ENCODE measurements at places on chromosomes 1 and 21.
A peak's percentile ranks its signal among the peaks of the same experiment; 100 is the strongest.

GRCh38 chr21:38260426-38260825 is 3.6 kb downstream of the KCNJ15 start:
- DNase-seq: no peak

DNA sequence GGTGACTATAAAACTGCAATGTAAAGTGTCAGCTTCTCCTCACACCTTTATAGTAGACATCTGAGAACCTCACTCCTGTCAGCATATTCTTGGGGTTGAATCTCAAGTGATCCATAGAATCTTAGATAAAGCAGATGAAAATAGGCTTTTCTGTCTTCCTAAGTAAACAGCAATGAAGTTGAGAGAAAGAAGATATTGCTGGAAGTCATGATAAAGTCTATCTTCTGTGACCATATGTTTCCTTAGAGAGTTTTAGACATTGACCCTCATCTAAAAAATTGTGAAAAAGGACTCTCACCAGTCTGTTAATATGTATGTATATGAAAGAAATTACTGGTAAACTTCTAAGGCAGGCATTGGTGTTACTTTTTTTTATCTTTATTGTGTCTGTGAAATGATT is 66.8 kb downstream of the LIPI start:
- DNase-seq: no peak

- no peak for DNase-seq
Observed at GRCh38 chr1:77817368-77818209, 38.1 kb downstream of the MIGA1 start.

DNA sequence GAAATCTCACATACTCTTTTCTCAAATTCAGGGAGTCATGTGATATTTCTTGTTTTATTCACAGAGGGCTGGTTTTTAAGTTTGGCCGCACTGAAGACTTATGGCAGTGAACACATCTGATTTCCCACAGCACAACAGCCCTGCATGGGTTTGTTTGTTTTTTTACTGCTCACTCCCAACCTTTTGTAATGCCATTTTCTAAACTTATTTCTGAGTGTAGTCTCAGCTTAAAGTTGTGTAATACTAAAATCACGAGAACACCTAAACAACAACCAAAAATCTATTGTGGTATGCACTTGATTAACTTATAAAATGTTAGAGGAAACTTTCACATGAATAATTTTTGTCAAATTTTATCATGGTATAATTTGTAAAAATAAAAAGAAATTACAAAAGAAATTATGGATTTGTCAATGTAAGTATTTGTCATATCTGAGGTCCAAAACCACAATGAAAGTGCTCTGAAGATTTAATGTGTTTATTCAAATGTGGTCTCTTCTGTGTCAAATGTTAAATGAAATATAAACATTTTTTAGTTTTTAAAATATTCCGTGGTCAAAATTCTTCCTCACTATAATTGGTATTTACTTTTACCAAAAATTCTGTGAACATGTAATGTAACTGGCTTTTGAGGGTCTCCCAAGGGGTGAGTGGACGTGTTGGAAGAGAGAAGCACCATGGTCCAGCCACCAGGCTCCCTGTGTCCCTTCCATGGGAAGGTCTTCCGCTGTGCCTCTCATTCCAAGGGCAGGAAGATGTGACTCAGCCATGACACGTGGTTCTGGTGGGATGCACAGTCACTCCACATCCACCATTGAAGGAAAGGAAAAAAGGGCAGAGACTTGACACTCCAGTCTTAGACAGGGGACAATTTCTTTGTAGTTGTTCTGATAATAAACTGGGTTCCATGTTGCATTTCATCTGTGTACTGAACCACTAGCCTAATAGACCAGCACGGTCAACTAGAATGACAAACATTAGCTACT is 22.8 kb downstream of the TMEM50A start:
- no peak for DNase-seq

GRCh38 chr21:44370027-44370735 is 16.8 kb downstream of the TRPM2 start:
- DNase-seq: no peak

GRCh38 chr1:80171631-80172030 is 1165.1 kb upstream of the ADGRL4 start:
- no peak for DNase-seq

- no peak for DNase-seq
Observed at GRCh38 chr1:101394041-101394440, 157.2 kb downstream of the S1PR1 start.

DNA sequence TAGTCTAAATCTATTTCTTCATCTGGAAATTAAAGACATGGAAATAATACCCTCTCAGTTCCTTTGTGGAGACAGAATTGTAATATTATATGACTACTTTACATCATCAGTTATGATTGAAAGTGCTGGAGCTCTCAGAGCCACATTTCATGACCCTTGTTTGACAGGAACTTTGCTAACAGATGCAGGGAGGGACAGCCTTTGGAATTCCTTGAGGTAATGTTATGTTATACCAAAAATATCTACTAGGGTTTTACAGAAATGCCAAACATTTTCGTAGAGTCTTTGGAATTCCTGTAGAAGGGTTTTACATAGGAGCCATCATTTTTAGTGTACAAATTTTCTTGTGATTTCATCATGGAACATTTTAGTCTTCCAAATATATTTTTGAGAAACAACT is 57.4 kb upstream of the ADAMTS5 start:
- no peak for DNase-seq

DNA sequence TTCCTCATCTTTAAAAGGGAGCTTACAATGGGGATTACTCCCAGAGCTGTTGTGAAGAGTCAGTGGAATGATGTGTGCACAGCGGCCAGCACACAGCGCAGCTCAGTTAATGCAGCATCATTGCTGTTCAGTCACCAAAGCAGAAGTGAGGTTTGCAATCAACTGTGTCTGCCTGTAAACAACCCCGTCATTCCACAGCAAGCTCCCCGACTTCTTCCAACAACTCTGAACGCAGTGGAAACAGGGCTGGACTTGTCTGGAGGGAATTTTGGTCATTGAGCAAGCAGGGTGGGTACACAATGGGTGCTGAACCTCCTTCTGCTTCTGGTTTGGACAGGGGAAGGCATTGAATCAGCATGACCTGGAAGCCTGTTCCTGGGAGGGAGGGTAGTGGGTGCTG is 347.4 kb downstream of the PTPRU start:
- DNase-seq: no peak

GRCh38 chr1:160410406-160411005 is 10.1 kb downstream of the VANGL2 start:
- no peak for DNase-seq

- DNase-seq: peak; percentile 66
Observed at GRCh38 chr1:154328318-154329151, 3.2 kb downstream of the ATP8B2 start.

DNA sequence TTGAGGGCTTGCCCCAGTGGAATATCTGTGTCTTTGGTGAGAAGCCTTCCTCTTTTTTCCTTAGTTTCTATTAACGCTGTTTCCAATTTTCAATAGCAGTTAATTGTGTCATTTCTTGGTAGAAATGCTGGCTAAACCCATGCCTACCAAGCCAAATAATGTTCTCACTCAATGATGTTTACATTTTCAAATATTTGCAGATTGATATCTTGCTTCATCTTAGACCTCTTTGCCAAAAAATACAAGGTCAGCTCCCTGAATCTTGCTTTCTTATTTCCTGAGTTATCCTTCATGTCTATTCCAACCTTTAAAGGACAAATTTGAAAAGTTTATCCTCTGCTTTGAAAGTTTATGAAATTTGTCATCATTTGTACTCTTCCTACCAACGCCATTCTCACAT is 5.1 kb downstream of the KCNJ15 start:
- DNase-seq: no peak

- no peak for DNase-seq
Observed at GRCh38 chr1:7811476-7811875, 27.4 kb downstream of the PER3 start.

- no peak for DNase-seq
Observed at GRCh38 chr1:28056129-28056925, 32.1 kb downstream of the EYA3 start.

- DNase-seq: no peak
Observed at GRCh38 chr21:44958471-44959191, 18.8 kb downstream of the SLX9 start.

DNA sequence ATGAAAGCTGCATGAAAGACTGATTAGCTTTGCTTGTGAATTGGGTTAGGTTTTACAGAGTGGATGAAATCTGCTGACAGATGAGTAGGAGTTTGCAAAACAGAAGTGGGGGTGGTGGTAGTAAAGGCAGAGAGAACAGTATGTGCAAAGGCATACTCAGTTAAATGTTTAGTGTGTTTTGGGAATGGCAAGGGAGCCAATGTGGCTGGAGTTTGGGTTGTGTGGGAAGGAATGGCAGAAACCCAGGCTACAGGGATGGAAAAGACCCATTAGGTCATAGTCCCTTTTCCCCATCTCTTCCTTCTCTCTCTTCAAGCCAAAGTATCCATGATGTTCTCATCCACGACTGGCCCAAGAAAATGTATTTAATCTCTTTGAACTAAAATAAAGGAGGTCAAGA is 362.2 kb upstream of the LYPLAL1 start:
- DNase-seq: no peak

- no peak for DNase-seq
Observed at GRCh38 chr1:42618866-42619265, 39.4 kb upstream of the PPIH start.

DNA sequence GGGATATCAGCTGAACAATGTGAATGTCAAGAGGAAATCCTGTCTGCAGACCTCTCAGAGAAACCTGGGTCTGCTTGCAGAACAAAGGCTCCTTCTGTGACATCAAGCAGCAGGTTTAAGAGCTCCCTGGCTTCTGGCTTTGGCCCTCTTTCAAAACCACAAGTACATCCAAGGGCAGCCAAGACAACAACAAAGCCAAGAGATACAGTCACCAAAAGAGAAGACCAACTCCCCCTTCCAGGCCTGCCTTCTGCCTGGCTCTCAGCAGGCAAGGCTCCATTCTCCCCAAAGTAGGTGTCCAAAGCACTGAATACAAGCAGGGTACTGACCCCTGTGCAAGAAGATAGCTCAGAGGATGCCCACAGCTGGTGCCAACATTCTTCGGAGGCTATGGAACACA is 11.5 kb downstream of the BCAR3 start:
- no peak for DNase-seq

DNA sequence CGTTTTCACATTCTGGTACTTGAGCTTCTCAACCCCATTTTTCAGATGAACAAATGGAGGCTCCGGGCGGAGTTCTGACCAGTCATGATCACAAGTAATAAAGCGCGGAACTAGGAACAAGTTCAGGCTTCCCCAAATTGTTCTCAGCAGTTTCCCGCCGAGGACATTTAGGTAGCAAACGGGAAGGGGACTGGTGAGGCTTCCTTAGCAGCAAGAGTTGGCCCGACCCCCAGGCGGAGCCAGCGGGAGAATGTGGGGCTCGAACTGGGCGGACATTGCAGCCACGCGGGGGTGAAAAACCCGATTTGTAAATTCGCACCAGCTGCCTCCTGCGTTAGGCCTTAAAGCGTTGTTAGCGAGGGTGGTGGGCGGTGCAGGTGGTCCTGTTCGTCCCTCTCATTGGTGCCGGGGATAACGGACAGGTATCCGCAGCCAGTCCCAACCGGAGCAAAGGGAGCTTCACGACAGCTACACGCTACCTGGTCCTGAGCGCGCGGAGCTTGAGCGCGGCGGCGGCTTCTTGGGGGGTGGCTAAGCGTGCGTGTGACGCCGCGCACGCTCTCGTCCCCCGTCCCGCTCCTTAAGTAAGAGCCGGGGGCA is 15.3 kb downstream of the SEMA6C start:
- peak; percentile 70 for DNase-seq

- no peak for DNase-seq
Observed at GRCh38 chr1:147676311-147677085, 6.2 kb upstream of the ACP6 start.

DNA sequence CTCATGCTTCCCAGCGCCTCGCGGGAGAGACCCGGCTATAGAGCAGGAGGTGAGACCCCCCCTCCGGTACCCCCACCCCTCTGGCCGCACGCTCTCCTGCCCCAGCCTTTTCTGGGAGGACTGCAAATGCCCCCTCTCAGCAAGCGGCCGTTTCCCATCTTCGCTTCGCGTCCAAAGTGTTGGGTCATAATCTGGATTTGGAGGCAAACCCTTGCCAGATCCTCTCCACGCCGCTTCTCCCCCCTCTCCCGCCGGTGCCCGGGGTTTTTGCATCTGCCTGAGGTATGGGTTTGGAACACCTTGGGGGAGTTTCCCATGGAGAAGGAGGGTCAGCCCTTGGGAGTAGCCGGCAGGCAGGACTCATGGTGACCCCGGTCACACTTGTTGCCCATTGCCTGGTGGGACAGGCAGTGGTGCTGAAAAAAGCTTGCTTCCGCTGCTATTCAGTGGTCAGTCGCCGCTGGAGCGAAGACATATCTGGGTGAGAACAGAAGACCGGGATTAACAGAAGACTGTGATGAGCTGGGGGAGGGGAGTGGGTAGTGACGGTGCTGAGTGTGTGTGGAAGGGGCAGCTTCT is 935 bp downstream of the KCNK2 start:
- DNase-seq: no peak

- no peak for DNase-seq
Observed at GRCh38 chr1:109467301-109467777, 993 bp downstream of the SYPL2 start.

DNA sequence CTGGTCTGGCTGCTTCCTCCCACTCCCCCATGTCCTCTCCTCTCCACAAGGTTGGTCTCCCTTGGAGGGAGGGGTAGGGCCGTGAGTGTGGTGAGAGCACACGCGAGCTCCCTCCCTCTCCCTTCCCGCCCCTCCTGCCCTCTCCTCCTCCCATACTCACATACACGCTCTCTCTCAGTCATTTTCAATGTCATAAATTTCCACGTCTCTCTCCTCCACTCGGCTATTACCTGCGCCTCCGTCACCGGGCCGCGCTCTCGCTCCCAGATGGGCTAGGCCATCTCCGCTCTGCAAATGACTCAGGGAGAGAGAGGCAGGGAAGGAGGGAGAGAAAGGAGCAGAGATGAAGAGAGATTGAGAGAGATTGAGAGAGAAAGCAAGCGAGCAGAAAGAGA is 36.7 kb upstream of the DMBX1 start:
- no peak for DNase-seq

DNA sequence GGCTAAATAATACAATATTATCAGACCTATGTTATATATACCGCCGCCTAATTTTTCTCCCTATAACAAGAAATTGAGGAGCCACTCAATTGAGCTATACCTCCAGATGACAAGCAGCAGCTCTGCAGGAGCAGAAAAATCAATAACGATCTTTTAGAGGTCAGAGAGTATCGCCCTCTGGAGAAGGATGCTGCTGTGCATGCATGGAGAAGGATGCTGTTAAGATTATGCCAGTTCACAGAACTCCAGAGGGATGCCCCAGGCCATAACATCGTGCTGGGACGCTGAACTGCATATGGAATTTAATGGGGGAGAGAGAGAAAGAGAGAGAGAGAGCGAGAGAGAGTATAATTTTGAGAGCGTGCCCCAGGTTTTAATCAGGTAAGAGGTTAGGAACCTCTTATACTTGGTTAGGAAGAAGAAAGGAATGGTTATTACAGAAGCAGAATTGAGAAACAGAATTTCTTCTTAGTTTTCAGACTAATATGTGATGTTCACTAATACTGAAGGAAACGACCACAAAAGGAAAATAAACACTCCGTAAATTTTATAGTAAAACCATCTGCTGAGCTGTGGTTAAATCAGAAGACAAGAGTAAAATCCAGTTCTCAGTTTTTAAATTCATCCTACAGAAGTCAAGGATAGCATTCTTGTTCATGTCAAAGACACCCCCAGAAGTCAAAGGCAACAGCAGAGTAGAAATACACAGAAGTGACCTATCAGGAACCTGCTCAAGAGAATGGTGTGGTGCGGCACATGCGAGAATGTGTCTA is 111.1 kb downstream of the SMYD2 start:
- DNase-seq: no peak

- DNase-seq: no peak
Observed at GRCh38 chr1:245552331-245552730, 397.5 kb downstream of the KIF26B start.
